ENCODE measurements at places on chromosomes 4 and X. TPM values are rescaled to one million over a fixed set of nuclear protein-coding genes. Genes with fewer than 3 reads are reported as not detected.
A peak's percentile ranks its signal among the peaks of the same experiment; 100 is the strongest.

DNA sequence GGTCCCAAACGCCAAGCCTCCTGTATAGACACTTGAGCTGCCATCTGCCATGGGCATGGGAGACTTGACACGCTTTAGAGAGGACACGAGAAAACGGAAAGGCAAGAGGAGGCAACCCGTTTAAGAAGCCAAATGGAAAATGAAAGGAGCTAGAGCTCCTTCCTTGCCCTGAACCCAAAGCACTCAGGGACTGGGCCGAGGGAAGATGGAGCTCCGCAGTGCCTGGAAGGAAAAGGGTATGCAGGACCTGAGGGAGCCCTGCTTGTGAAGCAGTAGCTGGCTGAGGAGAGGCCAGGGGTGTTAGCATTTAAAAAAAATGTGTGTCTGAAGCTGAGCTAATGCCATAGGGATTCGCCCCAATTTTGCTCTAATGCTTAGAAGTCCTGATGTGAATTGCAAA is 15.1 kb downstream of the MCF2 start:
- DNase-seq: no peak

DNA sequence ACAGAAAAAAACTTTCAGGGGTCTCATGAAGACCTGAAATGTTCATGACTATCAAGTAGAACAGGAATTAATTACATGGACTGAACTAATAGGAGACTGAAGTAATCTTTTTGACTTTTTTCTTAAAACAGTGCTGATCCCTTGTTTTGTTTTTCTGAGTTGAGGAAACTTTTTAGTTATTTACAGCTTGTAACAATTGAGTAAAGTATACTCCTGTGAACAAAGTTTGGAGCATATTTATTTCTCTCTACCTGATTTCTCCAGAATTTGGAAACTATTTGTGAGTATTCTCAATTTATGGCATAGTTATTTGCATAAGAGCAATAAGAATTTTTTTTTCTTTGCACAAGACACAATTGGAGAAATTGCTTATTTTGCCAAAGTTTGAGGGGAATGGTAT is 64.8 kb downstream of the PCDH18 start:
- DNase-seq: no peak

The NMU gene
- 0.67 TPM for total RNA-seq

DNA sequence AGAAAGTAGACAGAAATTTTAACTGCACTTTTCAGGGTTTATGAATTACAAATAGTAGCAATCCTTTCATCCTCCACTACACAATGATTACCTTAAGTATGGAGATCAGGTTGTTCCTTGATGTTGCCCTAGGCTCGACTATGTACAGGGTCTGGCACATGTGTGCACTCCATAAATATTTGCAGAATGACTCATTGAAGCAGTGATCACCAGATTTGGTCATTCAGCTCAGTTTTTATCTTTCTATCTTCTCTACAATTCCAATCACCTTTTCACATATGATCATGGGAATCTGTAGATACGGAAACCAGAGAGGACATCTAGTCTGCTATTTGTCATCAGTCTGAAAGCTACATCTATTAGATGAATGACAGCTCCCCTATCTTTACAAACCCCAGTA is 171.7 kb upstream of the HCCS start:
- no peak for DNase-seq

DNA sequence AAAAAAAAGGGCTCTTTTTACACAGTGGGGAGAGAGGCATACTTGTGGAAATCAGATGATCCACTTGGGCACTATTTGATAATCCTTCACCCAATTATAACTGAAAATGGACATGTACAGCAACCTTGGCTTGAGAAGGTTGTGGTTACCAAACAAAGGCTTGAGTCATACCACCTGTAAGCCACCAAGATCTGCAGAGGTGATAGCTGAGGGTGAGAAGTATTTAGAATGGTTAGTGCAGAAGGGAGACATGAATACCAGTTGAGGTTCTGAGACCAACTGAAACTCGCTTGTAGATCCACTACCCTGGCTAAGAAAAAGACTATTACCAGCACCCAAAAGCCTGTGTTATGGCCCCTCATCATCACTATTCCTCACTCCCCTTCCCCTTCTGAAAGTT is 614.0 kb downstream of the STIM2 start:
- no peak for DNase-seq

The HMGN5 gene
- 4.5 TPM for total RNA-seq

The UGT2A1 gene
- not detected for total RNA-seq

The BANK1 gene
- 1.2 TPM for total RNA-seq

The CT45A5 gene
- not detected for total RNA-seq

DNA sequence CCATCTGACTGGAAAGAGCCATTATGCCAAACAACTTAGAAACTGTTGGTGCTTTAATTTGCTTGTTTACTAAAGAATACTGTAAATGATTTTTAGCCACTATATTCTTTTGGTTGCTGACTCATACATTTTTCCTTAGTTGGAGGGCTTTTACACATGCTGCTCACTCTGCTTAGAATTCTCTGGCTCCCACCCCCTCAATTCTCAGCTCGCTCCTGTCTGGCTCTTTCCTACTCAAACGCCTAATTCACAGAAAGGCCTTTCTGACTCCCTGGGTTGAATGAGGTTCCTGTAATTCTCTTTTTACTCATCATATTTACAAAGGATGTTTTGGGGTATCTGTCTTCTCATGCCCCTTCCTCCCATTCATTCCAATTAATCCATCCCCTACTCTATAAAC is 26.1 kb upstream of the PARM1 start:
- DNase-seq: no peak

The SERTM2 gene
- not detected for total RNA-seq

The GNPDA2 gene
- 6.2 TPM for total RNA-seq

The ZNF732 gene
- 0.21 TPM for total RNA-seq

The SFRP2 gene
- total RNA-seq: 49.3 TPM

- DNase-seq: no peak
Measured at GRCh38 chr4:78656968-78657445, 105.4 kb downstream of the ANXA3 start.

GRCh38 chrX:78650906-78651437 is 8.2 kb downstream of the RTL3 start:
- no peak for DNase-seq

The PPP2R2C gene
- not detected for total RNA-seq

DNA sequence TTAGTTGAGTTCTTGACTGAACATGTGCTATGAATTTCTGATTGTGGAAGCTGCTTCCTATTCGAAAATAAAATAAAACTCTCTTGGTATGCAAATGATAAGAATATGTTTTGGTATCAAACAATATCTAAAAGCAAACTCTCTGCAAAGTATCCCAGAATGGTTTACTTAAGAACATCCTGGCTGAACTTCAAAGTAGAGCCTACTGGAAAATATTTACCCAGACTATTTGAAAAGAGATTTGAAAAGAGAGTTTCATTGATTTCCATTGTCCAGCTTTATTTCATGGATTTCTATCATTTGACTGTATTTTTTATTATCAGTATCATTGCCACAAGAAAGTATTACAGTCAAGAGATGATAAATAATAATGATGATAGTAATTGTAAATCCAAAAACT is 171.1 kb upstream of the SLC7A11 start:
- no peak for DNase-seq

- DNase-seq: peak; percentile 40
Measured at GRCh38 chr4:82430964-82431745, 765 bp downstream of the ENOPH1 start.

The GRID2 gene
- not detected for total RNA-seq

The BCLAF3 gene
- 20.3 TPM for total RNA-seq

DNA sequence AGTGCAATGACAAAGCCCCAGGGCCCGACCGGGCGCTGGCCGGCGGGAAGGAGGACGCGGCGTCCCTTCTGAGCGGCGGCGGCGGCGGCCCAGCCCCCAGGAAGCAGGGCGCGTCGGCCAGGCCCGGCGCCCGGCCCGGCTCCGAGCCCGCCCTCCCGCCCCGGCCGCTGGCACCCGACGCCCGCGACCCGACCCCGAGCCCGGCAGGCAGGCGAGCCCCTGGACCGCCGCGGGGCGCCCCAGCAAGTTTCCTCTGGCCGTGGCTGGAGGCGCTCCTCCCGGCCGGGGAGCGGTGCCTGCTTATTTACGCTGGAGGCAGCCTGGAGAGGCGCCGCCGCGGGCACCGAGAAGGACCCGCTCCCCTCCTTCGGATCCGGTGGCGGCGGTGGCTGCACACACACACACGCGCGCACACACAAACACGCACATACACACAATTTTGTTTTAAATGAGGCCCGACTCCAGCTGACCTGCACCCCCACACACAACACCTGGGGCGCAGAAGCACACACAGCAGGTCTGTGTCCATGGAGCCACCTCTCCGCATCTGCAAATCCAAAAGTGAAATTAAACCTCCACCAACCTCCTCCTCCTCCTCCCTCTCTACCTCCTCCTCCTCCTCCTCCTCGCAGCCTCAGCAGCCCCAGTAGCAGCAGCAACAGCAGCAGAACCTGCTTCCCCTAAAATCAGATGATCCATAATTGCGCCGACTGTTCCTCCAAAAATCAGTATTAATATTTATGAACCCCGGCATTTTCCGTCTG is 669 bp downstream of the IRF2 start:
- peak; percentile 59 for DNase-seq

GRCh38 chr4:52187603-52188002 is 136.5 kb downstream of the SPATA18 start:
- no peak for DNase-seq

The SPARCL1 gene
- 31.8 TPM for total RNA-seq

The CYTL1 gene
- total RNA-seq: 0.52 TPM

The KCNIP4 gene
- 3.4 TPM for total RNA-seq

- no peak for DNase-seq
Measured at GRCh38 chrX:1273896-1274295, 5.3 kb downstream of the CSF2RA start.

DNA sequence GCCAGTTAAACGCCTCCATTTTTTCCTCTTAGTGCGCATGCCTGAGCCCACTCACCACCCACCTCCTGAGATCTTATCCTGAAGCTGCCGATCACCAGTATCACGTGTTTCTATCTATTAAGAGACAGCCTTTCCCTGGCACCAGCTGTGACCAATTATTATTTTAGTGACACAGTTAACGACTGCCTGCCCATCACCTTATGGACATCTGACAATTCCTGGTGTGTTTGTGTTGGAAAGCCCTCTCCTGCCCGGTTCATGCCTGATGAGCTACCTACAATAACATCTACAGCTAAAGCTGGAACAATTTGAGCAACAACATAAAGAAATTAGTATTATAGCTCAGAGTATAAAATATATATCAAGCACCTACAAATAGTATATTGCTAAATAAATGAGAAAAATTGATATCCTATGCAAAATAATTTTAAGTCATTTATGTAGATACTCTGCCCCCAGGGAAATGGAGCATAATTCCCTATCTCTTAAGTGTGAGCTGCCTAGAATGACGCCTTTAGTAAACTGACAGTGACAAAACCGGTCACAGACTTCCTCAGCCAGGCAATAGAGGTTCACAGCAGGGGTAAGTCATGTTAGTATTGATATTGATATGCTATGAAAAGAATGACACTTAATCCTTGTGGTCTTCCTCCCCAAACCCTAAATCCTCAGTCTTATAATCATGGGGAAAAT is 862.2 kb downstream of the TRAM1L1 start:
- DNase-seq: no peak

The PDZD4 gene
- total RNA-seq: 3.8 TPM

DNA sequence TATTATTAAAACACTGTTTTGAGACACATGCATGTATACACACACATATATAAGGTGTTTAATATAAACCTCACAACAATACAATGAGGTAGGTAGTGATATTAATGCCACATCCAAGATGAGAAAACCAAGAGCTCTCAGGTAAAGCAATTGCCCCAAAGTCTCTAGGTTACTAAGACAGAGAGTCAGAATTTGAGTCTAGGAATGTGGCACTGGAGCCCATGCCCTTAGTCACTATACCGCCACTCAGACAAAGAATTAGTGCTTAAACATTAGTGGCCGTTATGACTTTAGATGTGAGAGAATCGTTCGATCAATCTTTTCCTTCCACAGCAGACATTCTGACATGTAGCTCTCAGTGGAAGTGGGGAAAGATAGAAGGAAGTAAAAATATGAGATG is 108.2 kb upstream of the ACSL4 start:
- no peak for DNase-seq

GRCh38 chr4:121668368-121669162 is 28.2 kb downstream of the ANXA5 start:
- DNase-seq: no peak

The ACE2 gene
- total RNA-seq: 19.3 TPM

The CENPI gene
- total RNA-seq: 2.0 TPM

All from left colon (tissue), 2 donors.